ENCODE measurements at places on chromosomes 13 and 19.
A peak's percentile ranks its signal among the peaks of the same experiment; 100 is the strongest.

- no peak for DNase-seq
These were observed 56.9 kb downstream of the STK24 start for GRCh38 chr13:98519976-98520375.

- DNase-seq, result no peak
These were observed 27.9 kb upstream of the EEF1AKMT1 start for GRCh38 chr13:20801707-20802106.

DNA sequence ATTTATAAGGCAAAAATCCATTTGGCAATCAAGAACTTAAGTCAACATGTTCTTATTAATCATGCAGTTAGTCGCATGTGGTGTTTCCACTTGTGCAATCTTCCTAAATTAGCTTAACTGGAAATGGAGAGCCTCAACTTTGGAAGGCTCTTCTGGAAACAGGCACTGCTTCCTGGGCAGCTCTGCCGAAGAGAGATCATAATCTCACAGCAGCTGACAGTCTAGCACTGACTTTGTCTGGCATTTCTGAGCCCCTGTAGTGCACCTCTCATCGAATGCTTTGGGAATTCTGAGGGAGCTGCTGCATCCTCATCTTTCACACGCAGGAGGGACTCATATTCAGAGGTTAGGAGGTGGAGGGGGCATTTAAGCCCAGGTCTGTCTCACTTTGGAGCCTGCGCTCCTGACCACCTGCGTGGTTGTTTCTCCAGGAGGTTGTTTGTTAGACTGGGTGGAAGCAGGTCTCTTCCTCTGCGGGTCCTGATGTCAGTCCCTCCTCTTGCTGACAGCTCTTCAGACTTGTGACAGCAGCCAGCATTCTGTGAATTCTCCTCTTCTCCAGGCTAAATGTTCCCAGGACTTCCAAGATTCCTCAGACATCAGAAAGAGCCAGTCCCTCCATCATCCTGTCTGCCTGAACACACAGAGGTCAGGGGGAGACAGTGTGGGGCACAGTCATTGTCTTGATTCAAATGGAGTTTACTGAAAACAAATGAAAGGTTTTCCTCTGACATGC lies 100.4 kb upstream of the GJB6 start:
- DNase-seq, result peak; percentile 69

DNA sequence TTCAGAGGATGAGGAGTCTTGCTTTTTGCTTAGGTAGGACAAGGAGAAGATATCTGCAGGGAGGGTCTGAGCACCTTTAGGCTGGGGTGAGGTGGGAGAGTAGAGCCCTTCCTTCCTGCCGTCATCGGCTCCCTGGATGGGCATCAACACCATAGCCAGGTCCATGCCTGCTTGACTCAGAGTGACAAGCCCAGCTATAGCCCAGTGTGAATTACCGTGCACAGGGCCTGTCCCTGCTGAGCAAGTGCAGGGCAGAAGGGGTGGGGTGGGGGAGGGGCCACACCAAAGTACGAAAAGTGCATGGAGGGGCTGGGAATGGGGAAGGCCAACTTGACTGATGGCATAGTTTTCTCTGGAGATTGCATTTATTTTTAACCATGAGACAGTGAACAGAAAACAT lies 30.3 kb upstream of the RNF113B start:
- peak; percentile 36 for DNase-seq

- DNase-seq, result peak; percentile 90
These were observed 7.3 kb downstream of the ZNF555 start for GRCh38 chr19:2848616-2849015.

- no peak for DNase-seq
These were observed 9.5 kb downstream of the STK11 start for GRCh38 chr19:1214862-1215731.

- DNase-seq, result no peak
These were observed 27.4 kb downstream of the ARHGEF7 start for GRCh38 chr13:111142472-111142871.

DNA sequence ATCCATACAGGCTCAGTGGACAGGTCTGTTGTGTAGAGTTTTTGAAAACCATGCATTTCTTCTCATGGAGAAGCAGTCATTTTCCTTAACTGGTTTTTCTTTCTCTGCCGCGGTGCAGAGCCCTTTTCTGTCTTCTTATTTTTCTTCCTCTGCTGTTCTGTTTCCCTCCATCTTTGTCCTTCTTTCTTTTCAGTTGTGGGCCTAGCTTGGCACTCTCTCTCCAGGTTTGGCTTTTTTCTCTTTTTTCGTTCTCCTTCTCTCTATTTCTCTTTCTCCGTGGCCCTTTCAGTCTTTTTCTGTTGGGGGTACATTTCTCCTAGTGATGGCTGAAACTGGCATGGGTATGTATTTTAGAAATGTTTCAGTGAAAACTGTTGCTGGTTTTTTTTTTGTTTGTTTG lies 24.1 kb downstream of the NFIX start:
- DNase-seq, result no peak

- peak; percentile 74 for DNase-seq
These were observed 722 bp downstream of the COLGALT1 start for GRCh38 chr19:17555929-17556813.

- DNase-seq, result no peak
These were observed 793.9 kb upstream of the PCDH9 start for GRCh38 chr13:68023838-68024581.

DNA sequence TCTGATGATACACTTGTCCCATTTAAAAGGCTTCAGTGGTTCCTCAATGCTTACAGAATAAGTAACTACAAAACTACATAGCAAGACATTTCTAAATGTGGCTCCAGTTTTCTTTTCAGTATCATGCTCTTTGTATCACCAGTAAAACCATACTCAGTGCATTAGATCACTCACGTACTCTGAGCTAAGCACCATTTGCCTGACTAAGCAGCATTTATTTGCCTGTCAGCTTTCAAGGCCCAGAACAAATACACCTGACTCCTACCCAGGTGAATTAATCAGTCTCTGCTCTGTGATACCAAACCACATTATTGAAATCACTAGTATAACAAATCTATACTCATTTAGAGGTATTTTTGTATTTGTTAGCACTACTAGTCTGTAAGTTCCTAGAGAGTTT lies 47.4 kb upstream of the PCDH20 start:
- DNase-seq, result no peak

DNA sequence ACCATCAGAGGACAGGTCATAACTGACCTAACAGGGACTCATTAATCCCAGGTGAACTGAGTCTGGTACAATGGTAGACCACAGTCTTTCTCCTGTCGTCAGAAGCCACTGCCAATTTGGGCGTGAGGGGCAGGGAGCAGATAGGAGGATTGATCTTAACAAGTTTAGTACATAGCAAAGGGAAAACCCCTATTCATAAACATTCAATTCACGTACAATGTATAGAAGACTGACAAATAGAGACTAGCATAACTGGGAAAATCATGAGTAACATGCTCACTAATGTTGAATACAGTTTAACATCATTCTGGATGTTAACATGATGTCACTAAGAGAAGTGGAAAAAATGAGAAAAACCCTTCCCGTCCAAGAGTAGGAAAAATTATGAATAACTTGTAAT lies 54.1 kb downstream of the SLC7A1 start:
- no peak for DNase-seq
